Chondrocyte (in vitro differentiated cells): ENCODE measurements at places on chromosomes 2 and 18.

DNA sequence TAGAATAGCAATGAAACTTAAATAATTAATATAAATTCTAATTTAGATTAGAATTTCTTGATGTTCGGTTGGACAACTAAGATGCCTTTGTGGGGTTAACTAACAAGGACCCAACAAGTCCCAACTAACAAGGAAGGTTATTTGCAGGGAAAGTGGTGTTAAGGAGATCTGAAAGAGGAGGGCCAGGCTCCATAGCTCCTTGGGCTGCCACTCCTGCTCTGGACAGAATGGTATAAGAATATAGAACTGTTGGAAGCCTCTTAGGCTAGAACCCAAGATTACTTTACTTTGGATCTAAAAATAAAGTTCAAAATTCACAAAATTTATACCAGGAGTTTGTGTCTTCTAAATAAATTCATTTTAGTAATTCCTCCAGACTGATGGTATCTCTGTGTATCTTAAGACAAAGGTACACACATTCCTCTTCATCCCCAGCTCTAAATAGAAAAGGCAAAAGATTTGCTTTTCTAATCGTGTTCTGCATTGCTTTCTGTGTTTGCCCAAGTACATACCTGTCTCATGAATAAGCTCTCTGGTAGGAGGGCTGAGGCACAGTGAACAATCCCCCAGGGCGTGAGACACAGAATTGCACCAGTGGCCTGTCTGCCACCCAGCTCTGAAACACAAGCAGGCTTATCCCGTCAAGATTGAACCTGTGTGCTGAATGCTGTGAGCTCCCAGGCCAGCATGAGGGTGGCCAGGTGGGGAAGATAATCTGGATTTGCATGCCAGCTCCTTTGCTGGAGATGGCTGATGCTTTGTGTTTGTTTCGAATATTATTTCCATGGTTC lies 176.0 kb downstream of the ACKR3 start:
- peaks cover 82% of the 10 kb centered on the region for H3K4me1 ChIP-seq
- no peak overlapping the region for H3K4me3 ChIP-seq
- peak overlapping the region; percentile 86 for H3K27ac ChIP-seq

- no peaks in the 10 kb centered on the region for H3K4me1 ChIP-seq
- H3K27me3 ChIP-seq, result no peaks in the 10 kb centered on the region
- no peak for DNase-seq
- no peak overlapping the region for H3K4me3 ChIP-seq
Measured at GRCh38 chr2:227106845-227107759, 56.9 kb downstream of the COL4A4 start.

- no peak overlapping the region for H3K4me3 ChIP-seq
- H3K27ac ChIP-seq, result no peak overlapping the region
- H3K27me3 ChIP-seq, result no peaks in the 10 kb centered on the region
- no peaks in the 10 kb centered on the region for H3K4me1 ChIP-seq
- no peaks in the 10 kb centered on the region for H3K36me3 ChIP-seq
Measured at GRCh38 chr2:82694431-82694830, 1764.6 kb downstream of the SUCLG1 start.

- no peaks in the 10 kb centered on the region for H3K27me3 ChIP-seq
- peaks cover 39% of the 10 kb centered on the region for H3K4me1 ChIP-seq
- H3K4me3 ChIP-seq, result no peak overlapping the region
- H3K36me3 ChIP-seq, result peaks cover 28% of the 10 kb centered on the region
Measured at GRCh38 chr2:12725233-12726187, 8.8 kb downstream of the TRIB2 start.

- no peaks in the 10 kb centered on the region for H3K36me3 ChIP-seq
- peak overlapping the region; percentile 56 for H3K27ac ChIP-seq
- H3K4me1 ChIP-seq, result peaks cover 32% of the 10 kb centered on the region
- peak overlapping the region; percentile 61 for H3K4me3 ChIP-seq
- no peak for DNase-seq
Measured at GRCh38 chr2:178277741-178278197, 83.5 kb downstream of the OSBPL6 start.

- no peak overlapping the region for H3K4me3 ChIP-seq
- DNase-seq, result no peak
- H3K27me3 ChIP-seq, result no peaks in the 10 kb centered on the region
- peaks cover 49% of the 10 kb centered on the region for H3K4me1 ChIP-seq
Measured at GRCh38 chr2:168683996-168684395, 118.4 kb upstream of the NOSTRIN start.

DNA sequence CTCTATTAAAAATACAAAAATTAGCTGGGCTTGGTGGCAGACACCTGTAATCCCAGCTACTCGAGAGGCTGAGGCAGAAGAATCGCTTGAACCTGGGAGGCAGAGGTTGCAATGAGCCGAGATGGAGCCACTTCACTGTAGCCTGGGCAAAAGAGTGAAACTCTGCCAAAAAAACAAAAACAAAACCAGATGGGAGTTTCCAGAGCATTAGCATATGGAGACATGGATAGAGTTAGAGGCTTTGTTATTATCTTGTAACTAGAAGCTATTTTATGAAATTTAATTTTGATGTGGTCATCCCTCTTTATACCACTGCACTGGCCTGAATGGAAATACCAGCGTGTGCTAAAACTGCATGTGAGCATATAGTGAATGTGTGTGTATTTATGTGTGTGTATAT lies 58.9 kb downstream of the TRAPPC8 start:
- no peaks in the 10 kb centered on the region for H3K27me3 ChIP-seq
- H3K4me1 ChIP-seq, result no peaks in the 10 kb centered on the region
- no peak overlapping the region for H3K4me3 ChIP-seq
- H3K27ac ChIP-seq, result no peak overlapping the region
- no peak for DNase-seq

- no peak overlapping the region for H3K27ac ChIP-seq
- H3K27me3 ChIP-seq, result no peaks in the 10 kb centered on the region
- H3K4me3 ChIP-seq, result no peak overlapping the region
- no peaks in the 10 kb centered on the region for H3K36me3 ChIP-seq
Measured at GRCh38 chr18:70671889-70672565, 383.2 kb downstream of the SOCS6 start.

GRCh38 chr2:218547511-218547910 lies 20.6 kb downstream of the USP37 start:
- no peaks in the 10 kb centered on the region for H3K27me3 ChIP-seq
- H3K36me3 ChIP-seq, result peaks cover 30% of the 10 kb centered on the region
- no peak overlapping the region for H3K27ac ChIP-seq
- no peak for DNase-seq
- H3K4me3 ChIP-seq, result no peak overlapping the region
- H3K4me1 ChIP-seq, result no peaks in the 10 kb centered on the region
